Nephron progenitor cell (in vitro differentiated cells): ENCODE measurements at places on chromosomes 7 and 10.

DNA sequence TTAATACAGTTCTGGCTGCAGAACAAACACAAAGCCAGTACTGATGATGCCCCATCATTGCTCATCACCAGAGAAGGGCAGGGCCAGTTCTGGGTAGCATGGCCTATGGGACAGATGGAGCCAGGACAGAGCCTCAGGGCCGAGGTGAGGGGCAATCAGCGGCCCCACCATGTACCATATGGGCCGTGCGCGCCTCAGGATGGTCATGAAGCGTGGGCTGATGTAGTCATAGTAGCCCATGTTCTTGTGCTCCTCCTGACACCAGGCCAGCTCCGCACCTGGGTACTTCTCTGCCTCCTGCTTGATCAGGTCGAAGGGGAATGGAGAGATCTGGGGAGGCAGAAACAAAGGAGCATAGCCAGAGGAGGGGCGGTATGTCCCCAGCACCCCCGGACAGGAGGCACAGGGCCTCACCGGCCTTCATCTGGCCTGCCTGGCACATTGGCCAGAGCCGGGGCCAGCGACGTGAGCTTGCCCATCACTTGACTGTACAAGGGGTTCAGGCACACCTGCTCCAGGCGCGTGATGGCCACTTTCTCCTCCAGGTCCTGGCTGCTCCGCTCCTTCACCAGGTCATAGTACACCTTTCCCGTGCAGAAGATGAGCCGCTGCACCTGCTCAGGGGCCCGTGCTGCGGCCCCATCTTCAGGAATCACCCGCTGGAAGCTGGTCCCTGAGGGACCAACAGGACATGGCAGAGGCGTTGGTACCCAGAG lies 26.1 kb downstream of the OGDHL start:
- DNase-seq = no peak

DNA sequence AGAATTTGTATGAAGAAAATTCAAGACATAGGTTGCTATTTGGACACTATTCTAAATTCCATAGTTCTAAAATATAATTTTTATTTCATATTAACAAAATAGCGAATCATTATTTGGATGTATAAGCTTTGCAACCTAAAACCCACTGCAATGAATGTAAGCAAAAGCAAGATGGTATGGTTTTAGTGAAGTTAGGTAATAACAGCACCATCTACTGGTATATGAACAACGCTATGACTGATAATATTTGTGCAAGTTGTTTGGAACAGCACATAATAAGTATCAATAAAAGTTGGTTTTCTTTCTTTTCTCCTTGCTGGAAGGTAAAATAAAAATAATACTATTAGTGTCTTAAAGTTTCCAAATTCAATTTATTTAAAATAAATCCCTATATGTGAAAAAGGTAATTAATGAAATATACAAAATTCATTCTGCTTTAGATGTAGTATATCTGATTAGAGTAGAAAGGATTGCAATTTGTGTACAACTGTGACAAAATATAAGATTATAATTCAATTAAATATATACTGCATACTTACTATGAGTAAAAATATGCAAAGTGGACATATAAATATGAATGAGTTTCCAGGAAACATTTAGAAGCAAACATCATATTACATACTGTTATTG lies 79.0 kb upstream of the LSM8 start:
- no peak for DNase-seq

- peak; percentile 56 for DNase-seq
These were observed 89.2 kb downstream of the DLG5 start for GRCh38 chr10:77837248-77837924.

GRCh38 chr10:60570896-60571295 lies 181.2 kb upstream of the ANK3 start:
- no peak for DNase-seq

- DNase-seq = no peak
These were observed 49.7 kb downstream of the INPP5F start for GRCh38 chr10:119775529-119775928.

- DNase-seq = no peak
These were observed 37.7 kb upstream of the HDAC9 start for GRCh38 chr7:18457832-18458231.

- no peak for DNase-seq
These were observed 74.7 kb downstream of the LSM5 start for GRCh38 chr7:32415519-32415918.

DNA sequence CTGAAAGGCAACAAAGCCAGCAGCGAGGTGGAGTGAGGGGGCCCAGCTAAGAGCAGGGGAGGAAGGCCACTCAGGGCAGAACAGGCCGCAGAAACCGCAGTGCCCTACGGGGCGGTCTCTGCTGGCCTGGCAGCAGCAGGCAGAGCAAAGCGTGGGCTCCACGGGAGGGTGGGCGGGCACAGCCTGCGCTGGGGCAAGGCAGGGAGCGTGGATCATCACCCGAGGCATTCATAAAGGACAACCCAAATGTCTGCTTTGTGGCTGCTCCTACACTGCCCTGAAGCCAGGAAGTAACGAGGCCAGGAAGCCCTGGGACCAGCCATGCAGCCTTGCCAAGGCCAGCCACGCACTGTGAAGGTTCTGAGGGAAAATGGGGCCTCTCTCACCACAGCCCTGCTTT lies 127.5 kb downstream of the MAD1L1 start:
- DNase-seq = no peak

- DNase-seq = no peak
These were observed 33.3 kb downstream of the CD36 start for GRCh38 chr7:80671744-80672143.

DNA sequence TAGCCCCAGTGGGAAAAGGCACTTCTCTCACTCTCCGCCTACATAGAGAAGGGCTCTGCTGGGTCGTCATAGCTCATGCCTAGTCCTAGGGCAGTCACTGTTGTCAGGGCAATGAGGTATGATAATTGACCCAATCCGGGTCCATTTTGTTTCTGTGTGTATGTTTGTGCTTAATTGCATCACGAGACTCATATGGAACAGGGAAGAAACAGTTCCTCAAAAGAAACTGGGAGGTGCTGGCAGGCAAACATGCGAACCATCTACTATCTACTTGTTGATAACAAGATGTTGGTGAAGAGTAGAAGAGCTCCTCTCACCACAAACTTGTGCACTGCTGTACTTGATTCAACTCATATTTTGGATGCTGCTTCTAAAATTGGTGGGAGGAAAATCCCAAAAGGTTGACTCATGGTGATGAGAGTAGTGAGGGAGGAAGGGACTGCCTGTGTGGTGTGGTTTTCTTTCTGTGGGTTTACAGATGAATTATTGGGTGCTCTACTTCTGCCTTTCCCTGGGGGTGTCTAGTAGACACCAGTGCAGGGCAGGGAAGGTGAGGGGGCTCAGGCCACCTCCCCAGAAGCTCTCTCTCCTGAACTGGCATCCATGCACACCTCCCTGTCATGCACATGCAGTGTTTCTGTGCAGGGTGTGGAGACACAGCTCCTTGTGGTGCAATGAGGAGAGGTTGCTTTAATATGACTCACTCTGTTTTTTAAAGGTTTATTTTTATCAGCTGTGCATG lies 29.4 kb downstream of the LSMEM1 start:
- DNase-seq = no peak

GRCh38 chr10:112585126-112585525 lies 138.1 kb downstream of the VTI1A start:
- DNase-seq = no peak

DNA sequence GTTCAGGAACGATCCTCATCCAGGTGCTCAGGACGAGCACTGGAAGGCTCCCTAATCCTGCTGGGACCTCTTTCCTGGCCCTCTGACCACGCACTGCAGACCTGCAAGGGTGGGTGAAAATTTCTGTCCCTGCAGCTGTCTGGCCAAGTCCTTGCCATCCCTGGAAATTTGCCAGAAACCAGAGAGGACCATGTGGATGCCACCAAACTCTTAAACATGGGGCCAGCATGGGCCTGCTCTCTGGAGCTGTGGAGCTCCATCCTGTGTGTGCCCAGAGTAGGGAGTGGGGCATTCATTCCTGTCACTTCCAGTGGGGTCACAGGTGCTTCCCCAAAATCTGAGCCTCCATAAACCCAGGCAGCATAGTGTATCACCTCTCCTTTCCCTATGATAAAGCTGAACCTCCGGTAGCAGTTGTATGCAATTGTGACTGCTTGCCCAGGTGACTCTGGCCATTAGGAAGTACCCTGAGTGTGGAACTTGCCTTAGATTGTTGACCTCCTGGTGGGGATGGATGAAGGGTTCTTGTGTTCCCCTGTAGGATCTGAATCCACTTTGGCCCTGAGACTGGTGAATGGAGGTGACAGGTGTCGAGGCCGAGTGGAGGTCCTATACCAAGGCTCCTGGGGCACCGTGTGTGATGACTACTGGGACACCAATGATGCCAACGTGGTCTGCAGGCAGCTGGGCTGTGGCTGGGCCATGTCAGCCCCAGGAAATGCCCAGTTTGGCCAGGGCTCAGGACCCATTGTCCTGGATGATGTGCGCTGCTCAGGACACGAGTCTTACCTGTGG lies 57.1 kb downstream of the DMBT1 start:
- no peak for DNase-seq

GRCh38 chr10:75117995-75118394 lies 6.5 kb downstream of the SAMD8 start:
- no peak for DNase-seq

GRCh38 chr10:106082865-106083264 lies 1081.6 kb downstream of the SORCS1 start:
- no peak for DNase-seq
